Umbilical cord (tissue), 2 donors: ENCODE measurements at places on chromosomes 3 and 15.

DNA sequence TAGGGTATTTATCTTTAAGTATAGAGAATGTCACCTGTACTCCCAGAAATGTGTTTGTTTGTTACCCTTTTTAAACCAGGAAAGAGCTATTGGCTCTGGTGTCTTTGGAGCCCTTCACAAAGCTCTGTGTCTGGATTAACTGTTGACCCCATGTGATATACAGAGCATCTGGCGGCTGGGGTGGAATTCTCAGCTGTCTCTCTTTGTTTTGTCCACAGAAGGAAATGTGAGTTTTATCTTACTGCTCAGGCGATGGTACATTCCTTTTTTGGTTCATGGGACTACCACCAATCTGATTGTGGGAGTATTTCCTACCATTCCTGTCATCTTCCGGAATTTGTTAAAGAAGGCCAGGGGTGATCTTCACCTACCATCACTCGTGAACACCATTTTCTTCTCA lies 120.3 kb downstream of the AKAP13 start:
- peak; percentile 27 for DNase-seq

- DNase-seq, result peak; percentile 14
These were observed 800.8 kb downstream of the TUSC7 start for GRCh38 chr3:117510396-117510795.

- DNase-seq, result no peak
These were observed 24.7 kb upstream of the KIF23 start for GRCh38 chr15:69389426-69389825.

DNA sequence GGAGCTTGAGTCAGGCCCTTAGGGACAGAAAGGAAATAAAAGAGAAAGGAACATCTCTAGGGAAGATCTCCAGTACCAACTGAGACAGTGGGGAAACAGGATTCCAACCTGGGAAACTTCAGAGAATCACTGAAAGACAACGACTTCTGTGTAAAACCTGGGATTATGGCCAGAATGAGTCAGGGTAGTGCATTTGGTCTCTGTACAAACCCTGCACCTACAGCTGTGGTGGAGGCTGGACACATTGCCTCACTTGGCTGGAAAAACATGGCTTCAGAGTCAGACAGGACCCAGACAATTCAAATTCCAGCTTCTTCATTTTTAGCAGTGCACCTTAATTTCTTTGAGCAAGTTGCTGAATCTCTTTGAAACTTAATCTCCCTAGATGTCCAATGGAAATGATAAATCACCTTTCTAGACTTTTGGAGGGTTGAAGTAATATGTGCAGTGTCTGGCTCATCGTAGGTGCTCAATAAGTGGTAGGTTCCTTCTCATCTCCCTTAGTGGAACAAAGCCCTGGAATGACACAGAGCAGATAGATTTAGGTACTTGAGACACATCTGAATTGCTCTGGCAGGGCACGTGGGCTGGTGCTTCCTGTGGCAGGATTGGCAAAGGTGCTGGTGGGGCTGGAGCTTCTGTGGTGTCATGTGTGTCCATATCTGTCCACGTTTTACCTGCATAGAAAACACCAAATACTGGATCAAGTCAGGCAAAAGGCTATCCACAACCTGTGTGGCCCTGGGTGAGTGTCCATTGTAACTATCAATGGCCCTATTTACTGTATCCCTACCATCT lies 6.1 kb upstream of the CLSTN2 start:
- DNase-seq, result no peak
